ENCODE measurements at places on chromosomes 12 and 14.

DNA sequence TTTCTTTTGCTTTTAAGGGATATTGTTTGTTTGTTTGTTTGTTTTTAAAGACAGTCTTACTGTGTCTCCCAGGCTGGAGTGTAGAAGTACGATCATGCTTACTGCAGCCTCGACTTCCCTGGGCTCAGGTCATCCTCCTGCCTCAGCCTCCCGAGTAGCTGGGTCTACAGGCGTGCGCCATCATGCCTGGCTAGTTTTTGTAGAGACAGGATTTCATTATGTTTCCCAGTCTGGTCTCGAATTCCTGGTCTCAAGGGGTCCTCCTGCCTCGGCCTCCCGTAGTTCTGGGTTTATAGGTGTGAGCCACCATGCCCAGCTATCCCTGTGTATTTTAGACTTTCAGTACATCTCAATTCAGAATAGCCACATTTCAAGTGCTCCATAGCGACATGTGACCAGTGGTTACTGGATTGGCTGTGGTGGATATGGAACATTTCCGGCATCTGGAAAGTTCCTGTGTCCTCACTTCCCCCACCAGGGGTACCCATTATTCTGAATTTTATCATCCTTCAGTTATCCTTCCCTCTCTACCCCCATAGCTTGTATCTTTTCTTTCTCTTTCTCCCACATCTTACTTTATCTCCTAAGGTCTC lies 61.1 kb downstream of the HRK start:
- DNase-seq = no peak

- no peak for DNase-seq
Measured at GRCh38 chr14:99852578-99852977, 59.4 kb downstream of the EML1 start.

- no peak for DNase-seq
Measured at GRCh38 chr14:90632451-90632850, 183.8 kb downstream of the TTC7B start.

DNA sequence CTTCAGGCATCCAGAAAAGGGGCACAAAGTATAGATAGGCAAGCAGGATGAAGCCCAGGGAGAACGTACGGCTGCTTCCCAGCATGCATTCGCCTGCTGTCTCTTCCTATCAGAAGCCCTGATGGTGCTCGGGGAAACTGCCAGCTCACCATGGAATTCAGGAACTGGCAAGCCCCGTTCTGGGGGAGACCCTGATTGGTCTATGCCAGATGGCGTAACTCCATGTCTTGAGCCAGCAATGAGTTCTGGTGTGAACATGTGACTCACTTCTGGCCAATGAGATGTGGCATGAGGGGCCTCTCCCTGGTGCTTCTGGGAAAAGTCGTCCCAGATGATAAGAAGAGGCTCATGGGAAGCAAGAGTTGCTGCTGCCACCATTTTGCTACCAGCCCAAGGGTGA lies 270.8 kb downstream of the BCL11B start:
- DNase-seq = no peak

- no peak for DNase-seq
Measured at GRCh38 chr12:47033789-47034555, 45.4 kb upstream of the PCED1B start.

DNA sequence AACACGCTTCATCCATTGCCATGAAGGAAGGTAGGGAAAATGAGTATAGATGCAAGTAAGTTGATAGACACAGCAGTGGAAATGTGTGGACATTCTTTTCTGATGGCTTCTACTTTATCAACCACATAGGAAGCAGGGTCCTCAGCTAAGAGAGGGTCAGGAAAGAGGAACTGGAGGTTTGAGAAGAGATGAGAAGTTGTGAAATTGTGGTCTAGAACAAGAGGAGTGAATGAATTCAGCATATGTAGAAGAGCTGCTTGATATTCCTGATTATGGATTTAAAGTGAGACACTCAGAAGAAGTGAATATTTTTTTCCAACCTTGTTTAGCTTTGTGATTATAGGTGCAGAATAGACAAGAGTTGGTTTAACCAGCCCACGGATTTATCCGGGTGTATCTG lies 128.5 kb downstream of the SLC15A5 start:
- DNase-seq = no peak

GRCh38 chr12:109292342-109292711 lies 16.8 kb downstream of the FOXN4 start:
- DNase-seq = no peak

DNA sequence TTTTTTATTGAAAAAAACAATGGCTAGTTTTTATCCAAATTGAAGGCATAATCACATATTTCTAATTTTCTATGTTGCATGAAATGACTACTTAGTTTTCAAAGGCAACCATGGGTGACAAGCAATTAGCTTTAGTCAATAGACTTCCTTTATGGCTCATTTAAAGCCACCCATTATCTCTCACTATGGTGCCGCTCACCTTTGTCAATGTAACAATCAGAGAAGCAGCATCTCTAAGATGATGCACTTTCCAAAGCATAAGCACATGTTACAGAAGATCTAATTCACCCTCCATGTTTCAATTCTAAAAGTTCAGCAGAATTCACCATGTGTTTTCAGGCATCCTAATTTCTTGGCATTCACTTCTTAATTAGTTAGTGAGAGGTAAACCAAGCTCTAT lies 166.6 kb upstream of the RPL10L start:
- no peak for DNase-seq

GRCh38 chr12:42282294-42282693 lies 43.6 kb downstream of the ZCRB1 start:
- DNase-seq = no peak

DNA sequence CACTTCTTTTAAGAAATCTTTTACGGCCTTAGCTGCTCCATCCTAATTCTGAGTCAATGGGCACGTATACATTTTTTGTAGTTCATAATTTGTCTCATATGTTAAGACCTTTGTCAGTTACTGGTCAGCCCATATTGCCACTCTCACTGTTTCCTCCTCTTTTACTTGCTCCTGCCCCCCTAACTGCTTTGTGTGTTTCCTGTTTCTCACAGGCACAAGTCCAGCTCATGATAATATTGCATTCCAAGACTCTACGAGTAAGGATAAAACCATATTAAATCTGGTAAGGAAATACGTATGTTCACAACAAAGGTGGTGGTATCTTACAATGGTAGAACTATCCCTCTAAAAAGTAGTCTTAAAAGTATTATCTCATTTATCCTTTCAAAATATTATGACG lies 111.7 kb downstream of the DNAI7 start:
- DNase-seq = no peak

- DNase-seq = no peak
Measured at GRCh38 chr12:29207120-29207519, 58.0 kb downstream of the FAR2 start.

DNA sequence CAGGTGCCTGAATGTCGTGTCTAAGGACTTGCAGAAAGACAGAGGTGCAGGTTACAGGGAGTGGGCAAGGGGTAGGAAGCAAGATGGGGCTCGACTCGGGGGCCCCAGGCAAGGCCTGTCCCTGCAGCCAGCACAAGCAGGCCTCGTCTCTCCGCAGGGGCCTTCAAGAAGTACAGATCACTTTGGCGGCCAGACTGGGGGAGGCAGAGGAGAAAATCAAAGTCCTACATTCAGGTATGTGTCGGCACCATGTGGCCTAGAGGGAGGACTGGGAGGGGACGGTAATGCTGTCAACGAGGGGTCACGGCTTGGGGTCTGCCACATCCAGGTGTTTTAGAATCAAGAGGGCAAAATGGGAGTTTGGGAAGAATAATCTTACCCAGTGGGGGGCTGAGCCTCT lies 73.7 kb downstream of the PHETA1 start:
- DNase-seq = no peak

- DNase-seq = no peak
Measured at GRCh38 chr12:125687820-125688219, 622.6 kb downstream of the AACS start.

- no peak for DNase-seq
Measured at GRCh38 chr12:105724641-105725040, 394.1 kb downstream of the C12orf75 start.

- DNase-seq = no peak
Measured at GRCh38 chr12:28446031-28446430, 255.8 kb downstream of the CCDC91 start.

- no peak for DNase-seq
Measured at GRCh38 chr14:32078023-32078857, 1.1 kb downstream of the ARHGAP5 start.

DNA sequence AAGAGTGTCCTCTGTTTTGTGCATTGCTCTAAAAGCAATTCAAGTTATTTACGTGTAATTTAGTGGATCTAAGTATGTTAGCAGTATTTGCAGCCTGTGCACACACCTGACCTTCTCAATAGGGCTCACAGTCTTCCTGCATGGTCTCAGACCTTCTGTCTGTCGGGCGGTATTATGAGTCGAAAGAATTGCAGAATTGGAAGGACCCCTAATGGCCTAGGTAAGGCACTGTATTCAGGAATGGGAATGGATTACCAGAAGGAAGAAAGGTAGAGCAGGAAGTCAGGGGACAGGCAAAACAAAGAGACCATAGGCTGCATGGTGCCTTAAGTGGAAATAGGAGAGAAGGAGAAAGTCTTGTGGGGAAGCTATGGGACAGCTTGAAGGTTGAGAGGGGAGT lies 341.6 kb downstream of the VRK1 start:
- no peak for DNase-seq

- no peak for DNase-seq
Measured at GRCh38 chr14:103172921-103173320, 49.7 kb downstream of the TNFAIP2 start.

- DNase-seq = no peak
Measured at GRCh38 chr12:89183985-89184435, 168.3 kb downstream of the DUSP6 start.

- DNase-seq = no peak
Measured at GRCh38 chr14:33792009-33792719, 158.7 kb downstream of the EGLN3 start.

GRCh38 chr14:100950024-100950423 lies 46.5 kb upstream of the RTL1 start:
- no peak for DNase-seq

- no peak for DNase-seq
Measured at GRCh38 chr12:1536817-1537216, 57.6 kb downstream of the FBXL14 start.

DNA sequence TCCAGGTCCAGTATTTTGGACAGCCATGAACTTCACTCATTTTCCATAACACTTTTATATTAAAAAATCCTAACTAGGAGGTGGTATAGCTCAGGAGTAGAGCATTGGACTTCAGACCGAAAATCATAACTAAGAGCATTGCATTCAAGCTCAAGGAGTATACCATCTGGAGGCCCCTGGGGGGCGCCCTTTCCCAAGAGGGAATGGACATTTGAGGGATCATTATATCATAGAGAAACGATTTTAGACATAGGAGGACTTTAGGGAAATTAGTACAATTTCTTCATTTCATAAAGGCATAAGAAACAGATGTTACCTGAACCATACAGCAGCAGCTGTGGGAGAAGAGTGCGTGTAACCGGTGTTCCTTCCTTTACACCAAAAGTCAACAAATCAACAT lies 5.2 kb upstream of the ATG14 start:
- no peak for DNase-seq

DNA sequence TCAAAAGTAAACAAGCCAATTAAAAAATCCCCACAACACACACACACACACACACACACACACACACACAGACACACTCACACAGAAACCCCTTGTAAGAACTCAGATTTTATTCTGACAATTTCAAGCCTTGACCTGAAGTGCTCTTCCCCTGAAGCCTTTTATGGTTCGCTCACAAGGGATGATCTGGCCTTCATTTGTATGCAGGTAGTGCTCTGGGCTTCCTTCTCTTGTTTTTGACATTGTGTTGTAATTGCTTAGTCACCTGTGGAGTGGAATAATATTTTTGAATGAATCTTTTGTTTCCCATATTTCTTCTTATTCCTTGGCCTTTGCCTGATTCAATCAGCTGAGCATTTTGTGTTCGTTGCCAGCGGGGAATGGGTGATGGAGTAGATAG lies 83.3 kb upstream of the CSRP2 start:
- DNase-seq = no peak

GRCh38 chr12:12999959-13000615 lies at the start of gene HEBP1:
HEBP1 (minus strand) TSS chr12:13000265; CDS start chr12:13000114, 151 bp downstream.
- peak; percentile 94 for DNase-seq

- no peak for DNase-seq
Measured at GRCh38 chr12:13547283-13547682, 350.8 kb downstream of the EMP1 start.

GRCh38 chr12:104588047-104588920 lies 131.5 kb downstream of the CHST11 start:
- no peak for DNase-seq

- DNase-seq = no peak
Measured at GRCh38 chr14:22432348-22432976, 156.6 kb downstream of the DAD1 start.

DNA sequence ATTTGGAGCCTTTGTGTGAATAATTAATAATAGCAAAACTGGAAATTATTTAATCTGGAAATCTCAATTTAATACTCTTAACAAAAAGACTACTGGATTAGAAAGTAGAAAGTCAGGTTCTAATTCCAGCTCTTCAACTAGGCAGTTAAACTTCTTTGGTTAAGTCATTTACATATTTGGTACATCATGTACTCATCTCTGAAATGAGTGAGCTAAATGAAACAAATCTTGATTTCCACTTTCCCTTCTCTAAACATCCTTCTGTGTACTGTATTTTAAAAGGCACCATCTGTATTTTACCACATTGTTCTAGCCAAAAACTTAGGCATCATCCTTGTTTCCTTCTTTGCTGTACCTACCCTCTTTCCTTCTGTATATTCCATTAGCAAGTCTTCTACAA lies 26.9 kb downstream of the CRADD start:
- DNase-seq = no peak

DNA sequence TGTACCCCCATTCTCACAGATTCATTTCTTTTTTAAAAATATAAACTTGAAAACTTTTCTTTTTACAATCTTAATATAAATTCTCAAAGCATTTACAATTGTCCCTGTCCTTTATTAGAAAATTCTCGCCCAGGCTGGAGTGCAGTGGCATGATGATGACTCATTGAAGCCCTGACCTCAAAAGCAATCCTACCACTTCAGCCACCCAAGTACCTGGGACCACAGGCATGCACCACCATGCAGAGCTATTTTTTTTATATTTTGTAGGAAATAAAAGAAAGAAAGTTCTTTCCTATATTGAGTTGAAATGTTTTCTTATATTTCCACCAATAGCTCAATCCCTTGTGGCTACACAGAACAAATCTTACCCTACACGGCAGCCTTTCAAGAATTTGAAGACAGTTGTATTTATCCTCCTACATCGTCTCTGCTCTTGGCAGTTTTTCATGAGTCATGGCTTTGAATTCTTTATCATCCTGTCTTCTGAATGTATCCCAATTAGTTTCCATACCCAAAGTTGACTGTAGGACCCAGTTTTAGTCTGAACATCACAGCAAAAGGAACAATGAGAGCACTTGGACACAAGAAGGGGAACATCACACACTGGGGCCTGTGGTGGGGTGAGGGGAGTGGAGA lies 52.4 kb downstream of the SYT1 start:
- DNase-seq = no peak

- no peak for DNase-seq
Measured at GRCh38 chr12:50749459-50749882, 14.4 kb upstream of the ATF1 start.

- DNase-seq = no peak
Measured at GRCh38 chr14:44910821-44911220, 50.9 kb downstream of the KLHL28 start.

- no peak for DNase-seq
Measured at GRCh38 chr12:27583057-27583797, 59.2 kb downstream of the PPFIBP1 start.
